ENCODE measurements at places on chromosomes 11 and 22.
A peak's percentile ranks its signal among the peaks of the same experiment; 100 is the strongest.

DNA sequence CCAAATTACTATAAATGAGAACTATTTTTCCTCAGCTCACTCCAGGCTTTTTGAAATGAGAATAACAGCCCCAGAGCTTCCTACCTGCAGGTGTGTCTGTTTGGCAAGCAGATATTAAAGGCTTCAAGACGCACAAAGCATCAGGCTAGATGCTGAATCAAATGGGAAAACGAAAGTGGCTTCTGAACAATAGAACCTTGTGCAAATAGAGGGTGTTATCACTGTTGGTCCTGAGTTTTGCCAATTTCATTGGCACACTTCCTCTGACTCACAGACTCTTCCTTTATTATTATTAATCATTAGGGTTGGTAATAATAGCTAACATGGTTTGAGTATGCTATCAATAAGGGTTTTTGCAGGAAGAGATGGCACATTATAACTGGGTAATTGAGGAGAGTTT is 13.4 kb downstream of the SYT13 start:
- DNase-seq = no peak

- DNase-seq = no peak
Measured at GRCh38 chr11:27158456-27159334, 118.1 kb downstream of the BBOX1 start.

DNA sequence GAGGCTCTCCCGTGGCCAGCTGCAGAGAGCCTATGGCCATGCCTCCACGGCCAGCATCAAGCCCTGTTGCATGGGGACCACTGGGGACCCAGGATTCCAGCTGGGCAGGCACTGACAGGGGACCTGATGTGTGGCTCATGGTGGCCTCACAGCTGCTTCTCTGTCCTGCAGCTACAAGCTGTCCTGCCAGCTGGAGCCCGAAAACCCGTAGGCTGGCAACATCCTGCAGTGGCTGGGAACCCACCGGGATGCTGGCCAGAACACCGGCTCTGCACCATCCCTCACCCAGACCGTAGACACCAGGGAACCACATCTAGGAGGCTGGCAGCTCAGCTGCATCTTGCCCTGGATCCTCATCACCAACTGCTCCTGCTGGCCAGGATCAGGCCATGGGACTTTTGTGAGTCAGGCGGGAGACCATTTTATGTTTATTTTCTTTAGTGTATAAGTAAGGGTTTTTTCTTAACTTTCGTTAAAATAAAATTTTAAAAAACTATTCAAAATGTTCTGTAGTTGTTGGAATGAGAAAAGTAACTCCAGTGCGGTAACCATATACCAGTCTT is 7.9 kb downstream of the RGL4 start:
- no peak for DNase-seq

GRCh38 chr11:16002942-16003341 is 353.4 kb downstream of the SOX6 start:
- DNase-seq = no peak

DNA sequence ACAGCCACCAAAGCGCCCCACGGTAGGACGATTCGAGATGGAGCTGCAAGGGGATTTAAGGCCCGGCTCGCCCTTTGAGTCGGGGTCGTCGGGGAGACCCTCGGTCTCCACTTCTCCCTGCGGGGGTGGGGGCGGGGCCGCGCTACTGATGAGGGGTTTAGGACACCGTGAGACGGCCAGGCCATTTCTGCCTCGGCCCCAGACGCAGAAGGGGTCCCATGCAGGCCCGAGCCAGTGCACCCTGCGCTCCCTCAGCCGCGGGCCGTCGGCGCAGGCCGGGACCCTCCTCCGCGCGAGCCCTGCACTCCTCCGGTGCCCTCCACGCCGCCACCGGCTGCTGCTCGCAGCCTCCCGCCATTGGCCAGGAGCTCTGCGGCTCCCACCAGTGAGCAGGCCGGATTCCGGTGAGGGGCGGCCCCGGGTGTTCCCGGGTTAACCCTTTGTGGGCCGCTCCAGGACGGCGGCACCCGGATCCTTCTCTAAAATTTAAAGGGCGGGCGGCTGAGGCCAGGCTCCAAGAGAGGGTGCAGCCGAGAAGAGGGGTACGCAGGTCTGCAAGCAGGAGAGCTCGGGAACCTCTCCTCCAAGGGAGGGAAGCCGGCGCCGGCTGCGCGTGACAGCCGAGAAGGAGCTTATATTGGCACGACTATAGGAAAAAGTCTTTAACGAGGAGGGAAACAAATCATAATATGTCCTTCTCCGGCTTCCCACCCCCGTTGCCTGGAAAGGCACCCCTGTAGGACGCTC is 18.0 kb downstream of the CREB3L1 start:
- peak; percentile 36 for DNase-seq

DNA sequence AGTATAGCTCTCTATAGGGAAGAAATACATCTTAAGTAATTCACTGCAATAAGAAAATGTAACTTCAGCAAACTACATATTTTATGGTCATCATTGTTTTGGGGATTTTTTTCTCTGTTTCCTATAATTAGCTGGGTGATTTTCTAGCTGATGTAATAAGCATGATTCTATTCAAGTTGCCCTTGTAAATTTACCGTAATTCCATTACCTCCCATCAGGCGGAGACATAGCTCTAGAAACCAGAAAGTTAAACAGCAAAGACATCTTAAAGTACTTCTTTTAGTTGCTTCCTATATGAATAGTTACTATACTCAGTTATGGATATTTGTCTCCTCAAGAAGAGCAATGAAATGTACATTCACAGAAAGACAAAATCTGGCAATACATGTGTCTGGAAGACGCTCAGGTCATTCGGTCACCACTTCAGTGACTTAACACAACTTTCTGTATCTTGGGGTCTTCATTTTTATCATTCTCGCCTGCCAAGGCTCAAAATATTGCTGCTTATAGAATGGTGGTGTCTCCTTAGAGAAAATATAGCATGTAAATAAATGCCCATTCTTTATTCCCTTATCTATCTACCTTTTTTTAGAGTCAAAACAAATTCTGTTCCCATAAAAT is 239.9 kb upstream of the ZC3H12C start:
- DNase-seq = peak; percentile 72

DNA sequence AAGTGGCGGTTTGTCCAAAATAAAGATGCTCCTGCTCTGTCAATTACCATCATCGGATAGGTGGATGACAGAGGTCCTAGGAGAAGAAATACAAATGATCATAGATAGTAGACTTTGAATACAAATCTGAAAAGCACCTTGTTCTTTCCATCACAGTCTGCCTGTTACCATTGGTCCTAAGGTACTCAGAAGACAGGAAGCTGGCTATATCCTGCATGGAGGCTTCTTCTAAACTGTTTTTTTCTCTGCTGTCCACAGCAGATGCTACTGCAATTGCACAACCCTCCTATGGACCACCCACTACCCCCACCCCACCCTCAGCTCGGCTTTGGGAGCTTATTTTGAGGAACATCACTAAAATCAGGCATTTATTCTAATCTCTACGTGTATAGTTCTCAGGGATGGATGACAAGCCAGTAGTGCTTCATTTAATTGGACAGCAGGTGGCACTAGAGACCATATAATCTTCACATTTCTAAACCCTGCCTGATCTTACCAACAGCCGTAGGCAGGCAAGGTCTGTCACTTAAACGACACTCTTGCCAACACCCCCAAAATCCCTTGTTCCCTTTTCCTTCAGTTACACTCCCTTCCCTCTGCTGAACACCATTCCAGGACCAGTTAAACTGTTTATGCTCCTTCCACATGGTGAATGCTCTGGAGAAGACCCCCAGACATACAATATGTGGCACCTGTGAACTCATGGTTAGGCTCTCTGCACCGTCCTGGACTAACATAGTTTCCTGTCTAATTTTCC is 6.6 kb upstream of the PTS start:
- peak; percentile 78 for DNase-seq

- no peak for DNase-seq
Measured at GRCh38 chr22:38034884-38035529, 22.2 kb upstream of the PICK1 start.

- no peak for DNase-seq
Measured at GRCh38 chr22:21047730-21048129, 2.0 kb downstream of the LRRC74B start.

GRCh38 chr11:3867209-3868091 is 12.0 kb downstream of the STIM1 start:
- DNase-seq = no peak

- no peak for DNase-seq
Measured at GRCh38 chr11:121226415-121227263, 65.9 kb upstream of the SC5D start.

DNA sequence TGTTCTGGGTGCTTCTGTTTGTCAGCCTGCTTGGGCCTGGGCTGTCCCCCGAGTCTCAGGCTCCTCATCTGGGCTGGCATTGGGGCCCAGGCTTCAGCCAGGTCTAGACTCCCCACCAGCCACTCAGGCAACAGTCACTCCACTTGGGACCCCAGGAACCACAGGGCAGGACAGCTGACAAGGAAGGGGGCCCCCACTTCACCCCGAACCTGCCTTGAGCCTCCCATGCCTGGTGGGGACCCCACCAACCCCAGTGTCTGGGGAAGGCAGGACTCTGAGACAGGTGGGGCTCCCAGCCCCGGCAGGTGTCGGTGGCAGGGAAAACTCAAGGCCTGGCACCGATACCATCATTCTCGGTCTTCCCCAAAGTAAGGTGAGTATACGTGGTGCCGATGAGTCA is 11.7 kb upstream of the LTO1 start:
- no peak for DNase-seq

DNA sequence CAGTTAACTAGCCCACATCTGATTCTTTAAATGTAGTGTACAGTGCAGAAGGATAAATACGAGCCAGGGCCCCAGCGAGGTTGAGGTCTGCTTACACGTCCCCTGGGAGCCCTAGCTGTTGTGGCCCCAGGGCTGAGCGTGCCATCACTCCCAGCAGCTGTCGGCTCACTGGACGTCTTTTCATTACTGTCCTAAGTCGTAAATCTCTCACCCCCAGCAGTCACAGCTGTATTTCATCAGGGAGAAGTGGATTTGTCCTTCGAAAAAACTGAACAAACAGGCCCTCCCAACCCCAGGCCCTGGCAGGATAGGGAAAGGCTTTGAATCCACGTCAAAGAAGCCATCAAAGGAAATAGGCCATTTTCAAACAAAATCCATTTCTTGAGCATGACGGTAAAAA is 110.4 kb upstream of the CSNK2A3 start:
- no peak for DNase-seq

GRCh38 chr11:107969219-107969618 is 39.5 kb upstream of the CUL5 start:
- no peak for DNase-seq

GRCh38 chr11:132856032-132856431 is 676.3 kb downstream of the OPCML start:
- DNase-seq = no peak

- no peak for DNase-seq
Measured at GRCh38 chr11:13692172-13692571, 23.7 kb downstream of the FAR1 start.

DNA sequence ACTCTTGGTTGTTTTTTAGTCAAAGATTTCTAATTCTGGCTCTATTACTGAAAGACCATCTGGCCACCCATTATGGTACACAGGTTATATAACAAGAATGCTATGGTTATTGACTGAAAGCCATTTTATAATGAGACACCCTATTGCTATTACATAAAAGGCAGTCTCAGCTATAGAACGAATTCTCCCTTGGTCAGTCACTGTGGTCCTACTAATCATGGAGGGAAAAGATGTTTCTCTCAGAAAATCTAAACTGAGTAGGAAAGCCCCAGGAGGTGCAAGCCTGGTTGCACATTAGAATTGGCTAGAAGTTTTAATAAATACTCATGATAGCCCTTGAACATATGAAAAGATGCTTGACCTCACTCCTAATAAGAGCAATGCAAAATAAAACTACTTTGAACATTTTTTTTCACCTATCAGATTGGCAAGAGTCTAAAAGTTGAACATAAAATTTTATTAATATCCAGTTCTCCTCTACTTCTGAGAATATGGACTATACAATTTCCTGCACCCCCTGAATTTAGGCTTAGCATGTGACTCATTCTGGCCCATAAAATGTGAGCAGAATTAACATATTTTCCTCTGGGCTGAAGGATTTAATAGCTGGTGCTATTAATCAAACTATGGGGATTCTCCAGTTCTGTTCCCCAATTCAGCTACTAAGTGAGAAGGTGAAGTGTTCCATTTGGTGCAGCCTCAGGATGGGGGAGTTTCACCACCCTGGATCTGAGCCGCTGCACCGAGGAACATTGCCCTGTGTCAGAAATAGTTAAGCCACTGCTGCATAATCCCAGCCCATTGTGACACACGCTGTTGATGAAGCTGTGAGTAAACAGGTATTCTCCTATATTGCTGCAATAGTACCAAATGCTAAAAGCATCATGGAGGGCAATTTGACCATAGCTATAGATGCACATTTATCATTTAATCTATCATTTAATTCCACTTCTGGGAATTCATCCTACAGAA is 11.5 kb upstream of the CRKL start:
- no peak for DNase-seq

- DNase-seq = no peak
Measured at GRCh38 chr11:111983187-111983986, 41.8 kb upstream of the DLAT start.

- DNase-seq = no peak
Measured at GRCh38 chr22:19634226-19634975, 79.9 kb upstream of the SEPTIN5 start.

DNA sequence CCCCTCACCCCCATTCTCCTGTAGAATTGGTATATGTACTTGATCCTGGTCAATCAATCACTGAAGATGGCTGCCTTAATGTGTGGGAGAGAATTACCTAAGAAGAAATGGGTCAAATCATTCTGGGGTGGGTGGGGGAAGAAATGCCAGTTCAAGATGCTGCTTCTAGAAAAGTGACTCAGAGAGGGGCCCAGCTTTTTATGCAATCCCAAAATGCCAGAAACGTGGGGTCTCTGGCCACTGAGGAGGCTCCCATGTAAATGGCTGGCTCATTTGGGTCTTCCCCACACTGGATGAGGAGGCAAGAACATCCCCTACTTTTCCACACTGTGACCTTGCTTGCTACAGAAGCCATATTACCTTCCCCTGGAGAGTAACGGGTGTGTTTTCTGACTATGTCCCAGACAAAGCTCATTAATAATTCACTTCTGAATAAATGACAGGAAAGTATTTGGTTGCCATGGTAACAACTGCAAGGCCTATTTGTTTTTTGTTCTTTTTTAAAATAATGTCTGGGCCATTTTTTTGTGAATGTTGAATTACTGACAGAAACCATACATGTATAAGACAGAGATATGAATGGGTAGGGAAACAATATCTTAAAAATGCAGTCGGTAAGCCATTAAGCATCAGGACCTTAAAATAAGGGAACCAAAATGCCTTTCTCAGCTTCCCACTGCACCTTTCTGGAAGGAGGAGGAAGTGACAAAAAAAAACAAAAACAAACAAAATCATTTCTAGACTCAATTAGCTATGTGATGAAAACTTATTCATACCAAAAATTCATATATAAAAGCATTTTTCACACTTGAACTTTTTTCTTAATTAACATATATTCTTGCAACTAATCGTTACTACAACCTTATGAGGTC is 32.0 kb downstream of the SLC1A2 start:
- no peak for DNase-seq

- DNase-seq = no peak
Measured at GRCh38 chr11:131240421-131240820, 130.0 kb upstream of the NTM start.

GRCh38 chr11:16607675-16608644 is 130.5 kb upstream of the C11orf58 start:
- no peak for DNase-seq

- no peak for DNase-seq
Measured at GRCh38 chr22:42842658-42843370, 14.3 kb downstream of the ARFGAP3 start.

Measured in bone marrow (tissue), 2 donors.